ENCODE measurements at places on chromosomes 1 and 21.

DNA sequence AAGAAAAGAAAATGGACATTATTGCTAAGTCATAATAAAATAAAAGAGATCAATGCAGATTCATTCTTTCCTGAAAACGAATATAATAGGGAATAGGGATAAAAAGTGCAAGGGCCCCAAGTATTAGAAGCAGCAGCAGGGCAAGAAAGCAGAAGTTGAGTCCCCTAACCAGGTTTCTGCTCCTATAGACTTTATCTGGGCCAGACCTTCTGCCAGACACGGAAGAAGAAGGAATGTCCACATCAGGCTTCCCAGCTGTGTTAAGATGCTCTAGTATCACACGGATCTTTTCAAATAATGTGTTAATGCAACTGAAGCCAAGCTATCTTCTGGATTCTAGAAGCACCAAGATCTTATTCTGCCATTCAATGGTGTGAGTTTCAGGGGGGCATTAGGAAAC, 26.9 kb downstream of the CD244 start:
- no peak for DNase-seq

DNA sequence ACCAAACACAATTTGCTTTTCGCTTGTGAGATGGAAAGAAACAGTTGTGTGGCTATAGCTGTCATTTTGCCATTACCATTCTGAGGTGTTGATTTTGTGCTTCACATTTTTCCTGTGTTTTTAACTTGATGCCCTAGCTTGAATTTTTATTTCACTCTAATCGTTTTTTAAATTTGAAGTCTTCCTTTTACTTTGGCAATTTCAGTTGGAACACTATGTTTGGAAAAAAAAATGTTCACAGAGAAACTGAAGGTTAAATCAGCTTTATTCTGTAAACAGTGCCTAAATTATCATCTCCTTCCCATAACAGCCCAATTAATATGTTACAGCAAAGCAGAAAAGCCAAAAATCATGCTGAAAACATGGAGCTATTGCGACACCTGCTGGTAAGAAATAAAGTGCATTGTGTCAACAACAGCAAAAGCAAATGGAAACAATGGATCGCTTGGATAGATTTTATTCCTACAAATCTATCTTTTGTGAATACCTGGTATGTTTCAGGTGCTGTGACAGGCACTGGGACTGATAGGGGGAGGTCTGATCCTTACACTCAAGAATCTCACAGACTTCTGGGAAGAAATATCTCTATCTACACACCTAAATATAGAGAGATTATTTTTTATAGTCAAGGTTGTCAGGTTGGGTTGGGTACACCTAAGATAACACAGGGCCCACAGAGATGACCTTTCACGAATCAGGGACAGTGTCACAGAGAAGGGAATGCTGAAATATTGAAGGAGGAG, 16.2 kb upstream of the ERICH3 start:
- no peak for DNase-seq

GRCh38 chr1:218369688-218370511, 24.8 kb downstream of the TGFB2 start:
- no peak for DNase-seq

- no peak for DNase-seq
These were observed 102.3 kb upstream of the LPGAT1 start for GRCh38 chr1:211932933-211933254.

DNA sequence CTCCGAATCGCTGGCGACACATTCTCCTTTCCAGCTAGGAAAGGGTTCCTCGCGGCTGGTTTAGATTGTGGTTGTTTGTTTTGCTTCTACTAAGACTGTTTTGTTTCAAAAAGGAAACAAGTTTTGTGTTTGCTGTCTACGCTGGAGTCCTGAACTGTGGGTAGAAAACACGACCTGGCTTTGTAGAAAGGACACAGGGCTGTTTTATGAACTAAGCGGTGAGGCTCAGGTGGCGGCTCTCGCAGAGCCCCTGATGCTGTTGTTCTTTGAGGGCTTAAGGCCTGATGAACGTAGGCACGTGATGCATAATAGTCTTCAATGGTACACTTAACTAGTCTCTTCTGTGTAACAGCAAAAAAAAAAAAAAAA, 27.0 kb upstream of the FHAD1 start:
- no peak for DNase-seq

GRCh38 chr1:227899820-227900449, 47.8 kb downstream of the WNT9A start:
- no peak for DNase-seq

GRCh38 chr1:154520333-154520732, 18.1 kb upstream of the SHE start:
- no peak for DNase-seq

DNA sequence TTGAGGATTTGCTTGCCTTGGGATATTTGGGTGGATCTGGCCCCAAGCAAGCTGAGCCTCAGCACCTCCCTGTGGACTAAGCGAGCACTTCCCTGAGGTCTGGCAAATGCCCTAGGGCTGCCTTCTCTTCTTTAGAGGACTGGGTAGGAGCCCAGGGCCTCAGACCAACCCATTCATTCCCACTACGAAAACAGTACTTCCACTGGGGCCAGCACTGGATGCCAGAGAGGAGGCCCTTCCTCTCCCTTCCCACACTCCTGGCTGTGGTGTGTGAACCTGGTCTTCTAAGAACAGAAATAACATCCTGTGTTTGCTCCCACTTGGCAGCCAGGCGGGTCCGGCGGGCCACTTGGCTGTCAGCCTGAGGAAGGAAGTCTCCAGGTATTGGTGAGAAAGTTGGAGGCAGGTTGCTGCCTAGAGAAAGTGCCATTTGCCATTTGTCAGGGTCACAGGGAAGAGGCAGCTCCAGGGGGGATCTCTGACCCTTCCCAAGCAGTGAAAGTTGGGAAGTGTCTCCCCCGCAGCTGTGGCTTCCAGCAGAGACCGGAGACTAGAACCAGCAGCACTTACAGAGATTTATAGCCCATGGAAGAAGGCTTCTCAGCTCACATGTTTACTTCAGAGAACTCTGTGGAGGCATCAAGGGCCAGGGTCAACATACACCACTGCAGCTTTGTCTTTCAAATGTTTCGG, 323.5 kb downstream of the SIPA1L2 start:
- DNase-seq = no peak

GRCh38 chr1:240341365-240342250, 249.9 kb downstream of the FMN2 start:
- no peak for DNase-seq

GRCh38 chr1:112141923-112142322, 152.5 kb upstream of the KCND3 start:
- DNase-seq = no peak

DNA sequence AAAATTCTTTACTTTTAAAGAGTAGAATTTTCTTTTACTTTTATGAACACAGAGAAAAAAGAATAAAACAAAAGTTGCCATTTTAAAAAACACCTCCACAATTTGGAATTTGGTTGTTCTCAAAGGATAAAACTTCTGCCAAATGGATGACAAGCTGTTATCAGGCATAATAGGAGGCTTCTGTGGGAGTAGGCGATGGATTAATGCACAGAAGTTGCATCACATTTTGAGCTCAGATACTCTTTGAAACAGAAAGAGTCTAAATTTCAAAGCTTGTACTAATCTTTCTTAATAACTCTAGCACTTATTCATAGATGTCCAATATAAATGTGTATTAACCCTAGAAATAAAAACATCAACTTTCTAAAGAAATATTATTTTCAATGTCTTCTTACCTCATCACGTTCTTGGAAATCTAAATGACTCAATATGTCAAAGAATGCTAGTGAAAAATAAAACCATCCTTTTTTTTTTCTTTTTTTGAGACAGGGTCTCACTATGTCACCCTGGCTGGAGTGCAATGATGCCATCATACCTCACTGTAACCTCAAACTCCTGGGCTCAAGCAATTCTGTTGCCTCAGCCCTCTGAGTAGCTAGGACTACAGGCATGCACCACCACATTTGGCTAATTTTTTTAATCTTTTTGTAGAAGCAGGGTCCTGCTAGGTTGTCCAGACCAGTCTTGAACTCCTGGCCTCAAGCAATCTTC, 112.8 kb upstream of the USP25 start:
- no peak for DNase-seq

DNA sequence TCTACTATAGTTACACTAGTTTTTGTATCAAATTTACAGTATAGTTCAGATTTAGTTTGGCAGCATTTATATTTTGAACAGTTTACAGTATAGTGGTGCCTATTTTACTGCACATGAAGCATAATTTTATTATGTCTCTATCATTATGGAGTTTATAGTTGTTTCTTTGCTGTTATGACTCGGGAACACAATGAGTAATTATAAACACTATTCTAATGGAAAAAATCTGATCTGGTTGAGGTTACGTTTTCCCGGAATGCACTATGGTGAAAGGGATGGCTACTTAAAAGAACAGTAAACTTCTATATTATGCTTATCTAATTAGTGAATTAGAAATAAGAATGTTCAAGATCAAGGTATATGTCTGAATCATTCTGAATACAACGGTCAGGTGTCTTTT, 10.6 kb downstream of the LCA5L start:
- no peak for DNase-seq

- DNase-seq = no peak
These were observed 258.3 kb upstream of the NEGR1 start for GRCh38 chr1:72540674-72541073.

DNA sequence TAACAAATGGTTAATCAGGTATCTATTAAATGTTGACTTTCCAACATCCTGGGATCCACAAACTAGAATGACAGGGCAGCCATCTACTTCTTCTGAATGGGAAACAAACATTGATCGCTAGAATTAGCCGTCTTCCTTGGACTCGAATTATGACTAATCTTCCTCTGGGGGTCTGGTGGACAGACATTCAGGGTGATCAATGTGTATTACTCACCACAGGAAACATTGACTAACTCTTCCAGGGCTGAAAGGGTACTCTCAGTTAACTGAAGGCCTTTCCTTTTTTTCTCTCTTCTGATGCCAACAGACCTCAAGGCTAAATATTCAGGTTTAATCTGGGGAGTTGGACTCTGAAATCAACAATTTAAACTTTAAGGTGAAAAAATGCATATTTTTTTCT, 9.5 kb downstream of the NOL9 start:
- no peak for DNase-seq

GRCh38 chr1:7360526-7360925, 410.6 kb upstream of the VAMP3 start:
- no peak for DNase-seq

DNA sequence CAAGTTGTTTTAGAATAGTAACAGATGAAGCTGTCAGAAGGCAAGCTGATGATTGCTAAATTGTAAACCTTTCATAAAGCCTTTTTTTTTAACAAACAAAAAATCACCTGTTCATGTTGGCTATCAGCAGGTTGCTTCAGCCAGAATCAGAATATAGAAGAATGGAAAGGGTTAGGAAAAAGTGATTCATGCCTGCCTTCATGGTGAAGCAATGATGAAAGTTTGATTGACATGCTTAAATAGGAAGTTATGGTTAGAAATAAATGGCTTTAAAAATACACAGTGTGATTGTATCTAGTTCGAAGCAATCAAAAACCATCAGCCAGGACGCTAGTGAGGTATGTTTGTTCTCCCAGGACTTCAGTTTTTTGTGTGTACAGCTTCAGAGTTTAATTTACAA, 37.9 kb downstream of the GABPA start:
- no peak for DNase-seq

DNA sequence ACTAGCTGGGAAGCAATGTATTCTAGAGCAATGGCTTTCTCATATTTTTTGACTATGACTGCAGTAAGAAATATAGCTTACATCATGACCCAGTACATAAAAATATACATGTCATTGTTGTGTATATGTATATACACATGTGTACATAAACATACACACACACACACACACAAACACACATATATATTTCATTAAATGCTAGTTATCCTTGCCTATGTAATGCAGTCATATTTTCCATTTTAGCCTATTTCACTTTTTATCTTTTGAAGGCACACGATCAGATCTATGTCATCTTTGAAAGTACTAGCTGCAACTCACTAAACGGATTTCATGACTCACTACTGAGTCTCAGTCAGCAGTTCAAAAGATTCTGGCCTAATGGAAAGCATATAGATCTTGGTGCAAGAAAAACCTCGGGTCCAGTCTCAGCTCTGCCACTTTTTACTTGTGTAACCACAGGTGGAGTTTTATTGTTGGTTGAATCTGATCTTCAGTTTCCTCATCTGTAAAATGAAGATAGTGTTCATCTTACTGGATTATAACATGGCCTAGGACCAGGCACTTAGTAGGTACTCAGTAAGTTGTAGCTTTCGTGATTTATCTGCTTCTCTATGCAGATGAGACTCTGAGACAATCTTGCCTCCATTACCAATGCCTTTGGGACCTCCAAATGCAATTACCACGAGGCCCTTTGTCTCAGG, 325.6 kb downstream of the RRAGC start:
- no peak for DNase-seq

GRCh38 chr1:157056269-157056668, 10.7 kb upstream of the ARHGEF11 start:
- DNase-seq = no peak

DNA sequence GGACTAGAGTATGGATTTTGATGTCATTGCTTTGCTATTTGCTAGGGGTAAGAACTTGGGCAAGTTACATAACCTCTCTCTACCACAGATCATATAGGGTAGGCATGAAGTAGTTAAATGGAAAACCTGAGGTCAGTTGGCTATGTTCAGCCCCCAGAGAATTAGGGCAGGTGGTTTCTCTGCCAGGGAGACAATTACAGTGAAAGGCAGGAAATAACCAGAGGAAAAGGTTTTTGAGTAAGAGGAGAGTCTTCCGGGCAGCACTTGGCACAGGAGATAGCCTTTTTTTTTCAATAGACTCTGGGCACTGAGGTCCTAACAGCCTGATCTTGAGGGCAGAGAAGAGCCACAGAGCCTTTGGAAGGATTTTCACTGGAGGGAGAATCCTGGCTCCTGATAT, 16.7 kb upstream of the SERBP1 start:
- no peak for DNase-seq

DNA sequence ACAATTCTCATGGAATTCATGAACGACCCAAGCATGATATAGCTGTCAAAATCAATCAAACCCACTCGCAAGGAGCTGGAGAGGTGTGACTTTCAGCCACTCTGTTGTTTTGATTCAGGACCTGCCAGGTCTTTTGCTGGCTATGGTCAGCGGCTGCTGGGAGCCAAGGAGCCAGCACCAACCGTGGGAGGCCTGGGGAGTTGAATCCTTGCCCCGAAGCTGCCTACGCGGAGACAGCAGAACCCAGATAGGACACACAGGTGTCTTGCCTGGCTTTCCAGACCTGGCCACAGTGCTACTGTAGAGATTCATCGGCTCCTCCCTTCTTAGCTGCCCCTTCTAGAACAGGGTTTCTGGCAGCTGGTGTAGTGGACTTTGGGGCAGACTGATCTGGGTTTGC, 42.7 kb downstream of the ZSCAN20 start:
- DNase-seq = no peak

DNA sequence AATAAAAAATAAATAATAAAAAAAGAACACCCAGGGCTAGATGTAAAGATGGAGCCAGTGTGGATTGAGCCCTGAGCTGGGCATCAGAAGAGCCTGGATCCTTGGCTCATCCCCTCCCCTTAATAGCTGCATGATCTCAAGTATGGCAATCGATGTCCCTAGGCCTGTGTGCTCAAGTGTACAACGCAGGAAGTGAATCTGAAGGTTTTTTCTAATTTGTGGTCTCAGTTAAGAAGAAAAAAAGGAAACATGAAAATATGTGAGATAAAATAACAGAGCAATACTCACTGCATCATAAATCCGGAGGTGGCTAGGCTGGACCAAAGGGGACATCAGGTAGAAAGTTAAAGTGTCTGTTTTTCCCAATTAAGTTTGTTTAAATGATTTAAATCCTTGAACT, 47.3 kb upstream of the SLC44A3 start:
- no peak for DNase-seq

- DNase-seq = no peak
These were observed 74.5 kb downstream of the FOXJ3 start for GRCh38 chr1:42260376-42261070.

GRCh38 chr1:219952361-219952760, 24.0 kb upstream of the SLC30A10 start:
- DNase-seq = no peak

All from stimulated activated CD4-positive, alpha-beta T cell treated with anti-CD3 and anti-CD28 coated beads, Interleukin-1b, Interleukin-23, amount 100 ng/mL, for 1 hour (primary cell).